ENCODE measurements at places on chromosomes 5 and 9. TPM values are rescaled to one million over a fixed set of nuclear protein-coding genes. Genes with fewer than 3 reads are reported as not detected.

GRCh38 chr5:157761690-157762621 is 18.4 kb downstream of the LSM11 start:
- DNase-seq = no peak
- no peak overlapping the region for H3K4me3 ChIP-seq
- H3K27me3 ChIP-seq = no peaks in the 10 kb centered on the region
- no peaks in the 10 kb centered on the region for H3K36me3 ChIP-seq

Gene PCDHGA6
- 3.9 TPM for total RNA-seq

GRCh38 chr5:756171-756570 is 28.4 kb downstream of the ZDHHC11B start:
- DNase-seq = peak; percentile 62
- H3K27ac ChIP-seq = no peak overlapping the region
- no peak overlapping the region for H3K4me3 ChIP-seq
- H3K36me3 ChIP-seq = no peaks in the 10 kb centered on the region

DNA sequence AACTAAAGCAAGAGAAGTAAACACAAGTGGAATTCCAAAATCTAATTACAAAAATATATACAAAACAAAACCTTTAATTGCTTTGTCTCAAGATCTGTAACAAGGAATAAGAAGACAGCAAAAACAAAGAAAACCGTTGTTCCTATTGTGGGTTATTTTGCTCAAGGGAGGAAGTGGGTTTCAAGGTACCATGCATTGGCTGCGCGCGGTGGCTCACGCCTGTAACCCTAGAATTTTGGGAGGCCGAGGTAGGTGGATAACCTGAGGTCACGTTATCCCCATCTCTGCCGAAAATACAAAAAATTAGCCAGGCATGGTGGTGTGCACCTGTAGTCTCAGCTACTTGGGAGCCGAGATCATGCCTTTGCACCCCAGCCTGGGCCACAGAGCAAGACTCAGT is 12.1 kb upstream of the IQGAP2 start:
- DNase-seq = no peak
- H3K4me3 ChIP-seq = no peak overlapping the region
- no peak overlapping the region for H3K27ac ChIP-seq
- H3K36me3 ChIP-seq = no peaks in the 10 kb centered on the region

DNA sequence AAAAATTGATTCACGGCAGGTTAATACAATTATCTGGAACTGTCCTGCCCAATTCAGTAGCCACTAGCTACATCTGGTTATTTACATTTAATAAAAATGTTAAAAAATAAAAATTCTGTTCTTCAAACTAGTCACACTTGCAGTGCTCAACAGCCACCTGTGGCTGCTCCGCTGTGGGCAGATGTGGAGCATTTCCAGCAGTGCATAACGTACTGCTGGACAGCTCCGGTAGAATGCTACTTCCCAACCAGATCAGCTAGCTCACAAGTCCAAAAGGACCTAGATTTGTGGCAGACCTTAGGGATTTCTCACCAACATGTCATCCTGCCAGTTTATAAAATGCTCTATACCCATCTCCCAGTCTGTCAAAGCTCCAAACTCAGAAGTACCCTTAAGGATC is 42.8 kb downstream of the SETX start:
- no peaks in the 10 kb centered on the region for H3K27me3 ChIP-seq
- no peaks in the 10 kb centered on the region for H3K4me1 ChIP-seq
- no peak overlapping the region for H3K27ac ChIP-seq
- DNase-seq = no peak
- H3K36me3 ChIP-seq = peaks cover 85% of the 10 kb centered on the region

- H3K4me1 ChIP-seq = no peaks in the 10 kb centered on the region
- no peak overlapping the region for H3K27ac ChIP-seq
- H3K4me3 ChIP-seq = no peak overlapping the region
- H3K27me3 ChIP-seq = no peaks in the 10 kb centered on the region
Measured at GRCh38 chr5:43137326-43137725, 16.6 kb downstream of the ZNF131 start.

Data from upper lobe of right lung (tissue), 1 donor.